ENCODE measurements at places on chromosomes 4 and X.

GRCh38 chr4:87211249-87211952, 9.0 kb downstream of the KLHL8 start:
- H3K4me3 ChIP-seq: no peak overlapping the region
- H3K36me3 ChIP-seq: no peaks in the 10 kb centered on the region
- no peak for DNase-seq
- no peak overlapping the region for H3K27ac ChIP-seq
- H3K27me3 ChIP-seq: no peaks in the 10 kb centered on the region
- no peaks in the 10 kb centered on the region for H3K4me1 ChIP-seq

DNA sequence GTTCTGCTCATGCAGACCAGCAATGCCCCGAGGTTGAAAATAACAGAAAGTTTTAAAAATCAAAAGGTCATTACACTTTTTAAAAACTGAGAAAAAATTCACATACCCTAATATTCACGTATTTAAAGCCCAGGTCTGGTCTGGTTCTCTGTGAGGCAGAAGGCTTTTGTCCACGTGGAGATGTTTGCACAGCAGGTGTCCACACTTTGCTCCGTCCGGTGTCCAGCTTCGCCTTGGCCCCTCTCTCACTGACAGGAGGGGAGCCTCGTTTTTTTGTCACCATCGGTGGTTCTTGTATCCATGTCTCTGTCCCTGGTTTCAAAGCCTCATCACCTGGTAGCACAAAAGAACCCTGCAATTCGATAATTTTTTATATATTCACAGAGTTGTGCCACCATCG, 434.6 kb upstream of the FRG1 start:
- H3K4me3 ChIP-seq: no peak overlapping the region
- no peaks in the 10 kb centered on the region for H3K4me1 ChIP-seq
- no peaks in the 10 kb centered on the region for H3K36me3 ChIP-seq
- no peaks in the 10 kb centered on the region for H3K27me3 ChIP-seq
- no peak for DNase-seq
- no peak overlapping the region for H3K27ac ChIP-seq

- no peak overlapping the region for H3K4me3 ChIP-seq
- H3K27ac ChIP-seq: no peak overlapping the region
Measured at GRCh38 chr4:112968451-112969159, 80.8 kb upstream of the ANK2 start.

- no peak overlapping the region for H3K27ac ChIP-seq
- no peaks in the 10 kb centered on the region for H3K4me1 ChIP-seq
- no peaks in the 10 kb centered on the region for H3K36me3 ChIP-seq
Measured at GRCh38 chrX:22035236-22035635, 3.1 kb downstream of the PHEX start.

DNA sequence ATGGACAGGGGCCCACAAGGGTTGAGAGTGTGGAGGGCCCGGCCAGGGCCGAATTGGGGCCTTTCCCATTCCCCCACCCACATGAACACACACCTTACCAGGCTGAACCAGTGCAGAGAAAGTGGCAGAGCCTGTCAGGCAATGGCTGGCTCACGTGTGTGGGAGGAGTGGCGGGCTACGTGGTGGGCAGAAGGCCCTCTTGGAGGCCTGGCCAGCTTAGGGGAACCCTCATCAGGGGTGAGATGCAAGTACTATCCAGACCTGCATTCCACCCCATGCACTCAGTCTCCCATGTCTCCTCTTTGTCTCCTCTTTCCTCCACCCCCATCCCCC, 965 bp downstream of the TCEAL4 start:
- peak overlapping the region; percentile 45 for H3K27ac ChIP-seq
- peak; percentile 23 for DNase-seq
- H3K36me3 ChIP-seq: no peaks in the 10 kb centered on the region
- H3K4me1 ChIP-seq: no peaks in the 10 kb centered on the region
